HepG2 (cell line): ENCODE measurements at places on chromosomes 5 and 9. TPM values are rescaled to one million over a fixed set of nuclear protein-coding genes. Genes with fewer than 3 reads are reported as not detected.

DNA sequence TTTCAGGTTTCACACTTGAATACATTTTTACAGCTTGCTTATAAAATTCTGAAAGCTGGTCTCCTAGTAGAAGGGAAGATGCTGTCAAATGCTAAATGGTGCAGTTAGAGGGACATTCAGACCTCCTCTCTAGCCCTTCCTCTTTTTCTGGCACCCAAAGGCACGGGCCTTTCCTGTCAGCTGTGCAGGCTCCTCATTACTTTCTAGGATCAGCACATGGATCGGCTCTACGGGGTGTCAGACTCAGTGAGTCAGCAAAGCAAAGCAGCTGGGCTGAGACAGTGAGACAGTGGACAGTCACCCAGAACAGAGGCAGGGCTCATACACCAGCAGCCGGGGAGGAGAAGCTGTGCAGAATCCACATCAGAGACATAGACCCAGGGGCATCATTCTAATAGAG is 80.0 kb upstream of the TNC start:
- H3K4me3 ChIP-seq = no peak overlapping the region
- no peaks in the 10 kb centered on the region for H3K4me1 ChIP-seq
- no peaks in the 10 kb centered on the region for H3K27me3 ChIP-seq
- no peak overlapping the region for H3K27ac ChIP-seq
- no peaks in the 10 kb centered on the region for H3K36me3 ChIP-seq

Gene TEK
- total RNA-seq = not detected in 2 replicates

Gene PRDM9
- total RNA-seq = not detected in 2 replicates

Gene FBP2
- not detected in 2 replicates for total RNA-seq

Gene INSL4
- total RNA-seq = not detected in 2 replicates
